ENCODE measurements at places on chromosomes 7 and 10. TPM values are rescaled to one million over a fixed set of nuclear protein-coding genes. Genes with fewer than 3 reads are reported as not detected.

VPS37D gene
- polyA plus RNA-seq = 2.7 TPM

LMOD2 gene
- 0.23 TPM for polyA plus RNA-seq

- DNase-seq = no peak
These were observed 1.5 kb downstream of the HOXA4 start for GRCh38 chr7:27128776-27129728.

CALML3 gene
- 142 TPM for polyA plus RNA-seq

CTBP2 gene
- 14.6 TPM for polyA plus RNA-seq

WAPL gene
- polyA plus RNA-seq = 39.1 TPM

AKR1C4 gene
- polyA plus RNA-seq = 0.02 TPM

All from thymus (tissue), 14 donors.